ENCODE measurements at places on chromosomes 2 and 18.

DNA sequence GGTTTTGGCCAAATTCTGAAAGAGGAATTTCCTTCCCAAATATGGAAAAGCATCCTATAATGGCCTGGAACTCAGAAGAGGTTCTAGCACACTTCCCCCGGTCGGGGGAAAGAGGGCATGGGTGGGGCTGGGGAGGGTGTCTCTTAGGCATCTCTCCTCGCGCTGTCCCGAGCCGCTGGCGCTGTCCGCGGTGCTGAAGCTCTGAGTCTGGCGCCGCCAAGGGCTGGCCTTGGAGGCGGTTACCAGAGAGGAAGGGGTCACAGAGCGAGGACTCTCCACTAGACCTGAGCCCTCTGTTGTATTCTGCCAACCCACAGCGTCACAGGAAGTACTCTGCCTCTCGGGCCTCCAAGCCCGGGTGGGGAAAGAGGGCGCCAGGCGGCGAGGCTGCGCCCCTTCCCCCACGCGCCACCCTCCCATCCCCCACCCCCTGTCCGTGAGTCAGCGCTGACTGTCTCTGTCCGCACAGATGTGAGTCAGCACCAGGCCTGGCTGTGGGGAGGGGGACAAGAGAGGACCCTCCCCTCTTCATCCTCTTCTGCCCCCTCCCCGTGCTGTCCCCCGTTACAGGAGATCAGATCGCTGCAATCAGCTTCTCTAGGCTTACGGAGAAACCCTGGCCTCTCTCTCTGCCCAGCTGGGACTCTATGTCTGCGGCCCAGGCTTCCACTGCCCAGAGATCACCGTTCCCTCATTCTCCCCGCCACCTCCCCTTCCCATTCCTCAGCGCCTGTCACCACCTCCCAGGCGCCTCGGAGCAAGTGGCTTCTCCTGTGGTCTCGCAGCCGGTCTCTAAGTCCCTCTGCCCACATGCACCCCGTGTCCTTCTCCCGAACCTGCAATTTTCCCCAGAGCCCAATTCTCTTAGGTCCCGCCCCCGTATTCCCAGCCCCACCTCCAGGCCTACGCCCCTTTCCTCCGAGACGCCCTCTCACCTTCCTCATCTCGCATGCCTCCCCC is 779 bp downstream of the PTPRN start:
- DNase-seq = peak; percentile 52

DNA sequence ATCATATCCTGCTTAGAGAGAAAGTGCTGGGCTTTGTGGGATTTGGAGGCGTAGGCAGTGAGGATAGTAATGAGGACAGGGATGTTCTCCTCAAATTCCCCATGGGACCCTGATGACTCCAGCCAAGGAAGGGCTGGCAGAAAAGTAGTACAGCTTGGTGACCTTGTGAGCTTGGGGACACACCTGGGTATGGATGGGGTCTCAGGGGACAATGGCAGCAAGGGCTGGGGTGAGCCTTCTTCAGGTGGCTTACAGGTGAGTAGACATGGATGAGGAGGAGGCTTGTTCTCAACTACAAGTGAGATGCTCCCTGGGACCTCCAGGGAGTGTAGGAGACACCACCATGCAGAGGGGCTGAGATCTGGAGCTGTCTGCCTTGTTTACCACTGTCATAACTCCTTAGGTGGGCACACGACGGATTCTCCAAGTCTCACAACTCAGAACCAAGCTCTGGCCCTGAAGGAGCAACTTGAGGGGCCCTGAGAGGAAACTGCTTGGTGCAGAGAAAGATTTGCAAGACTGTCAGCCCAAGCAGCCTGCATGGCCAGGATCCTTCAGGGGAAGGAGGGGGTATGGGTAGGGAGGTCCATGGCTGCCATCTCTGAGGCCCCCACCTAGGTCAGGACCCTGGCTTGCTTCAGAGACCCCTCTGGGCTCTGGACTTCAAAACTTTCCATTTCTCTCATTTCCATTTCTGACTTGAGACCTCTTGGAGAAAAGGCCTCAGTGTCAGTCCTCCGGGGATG is 262.8 kb downstream of the DYSF start:
- no peak for DNase-seq

GRCh38 chr2:73324126-73324725 is 30.9 kb upstream of the EGR4 start:
- no peak for DNase-seq

DNA sequence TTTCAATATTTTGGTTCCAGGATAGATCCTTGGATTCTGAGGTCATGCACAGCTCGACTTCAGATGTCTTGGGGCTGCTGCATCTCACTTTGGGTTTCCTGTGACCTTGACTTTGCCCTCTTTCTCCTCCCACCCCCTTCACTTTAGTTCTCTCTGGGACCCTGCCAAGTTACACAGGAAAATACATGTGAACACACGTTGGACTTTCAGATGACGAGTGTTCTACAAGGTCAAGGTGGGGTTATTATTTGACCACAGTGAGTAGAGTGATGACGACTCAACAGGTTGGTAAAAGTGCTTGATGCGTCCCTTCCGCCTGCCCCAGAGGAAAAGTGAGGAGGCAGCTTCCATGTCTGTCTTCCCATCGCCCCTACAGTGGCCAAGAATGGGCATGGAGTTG is 122.4 kb upstream of the SMAD2 start:
- DNase-seq = no peak

DNA sequence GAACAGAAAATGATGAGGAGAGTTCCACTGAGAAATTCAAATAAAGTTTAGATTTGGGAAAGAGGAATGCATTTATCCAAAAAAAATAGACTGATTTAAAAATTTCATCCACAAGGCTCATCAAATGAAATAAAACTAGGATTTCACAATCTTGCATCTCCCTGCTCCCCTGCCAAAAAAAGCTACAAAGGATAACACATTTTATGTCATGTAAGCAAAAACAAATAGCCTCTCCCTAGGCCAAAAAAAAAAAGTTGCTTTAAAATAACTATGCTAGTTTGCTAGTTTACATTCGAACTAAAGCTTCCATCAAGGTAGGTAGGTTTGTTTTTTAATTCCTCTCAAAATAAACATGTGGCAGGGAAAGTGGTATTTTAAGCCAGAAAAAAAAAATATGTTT is 465.5 kb upstream of the ID2 start:
- peak; percentile 49 for DNase-seq

- no peak for DNase-seq
These were observed 104.4 kb downstream of the DOCK10 start for GRCh38 chr2:224937887-224938286.

DNA sequence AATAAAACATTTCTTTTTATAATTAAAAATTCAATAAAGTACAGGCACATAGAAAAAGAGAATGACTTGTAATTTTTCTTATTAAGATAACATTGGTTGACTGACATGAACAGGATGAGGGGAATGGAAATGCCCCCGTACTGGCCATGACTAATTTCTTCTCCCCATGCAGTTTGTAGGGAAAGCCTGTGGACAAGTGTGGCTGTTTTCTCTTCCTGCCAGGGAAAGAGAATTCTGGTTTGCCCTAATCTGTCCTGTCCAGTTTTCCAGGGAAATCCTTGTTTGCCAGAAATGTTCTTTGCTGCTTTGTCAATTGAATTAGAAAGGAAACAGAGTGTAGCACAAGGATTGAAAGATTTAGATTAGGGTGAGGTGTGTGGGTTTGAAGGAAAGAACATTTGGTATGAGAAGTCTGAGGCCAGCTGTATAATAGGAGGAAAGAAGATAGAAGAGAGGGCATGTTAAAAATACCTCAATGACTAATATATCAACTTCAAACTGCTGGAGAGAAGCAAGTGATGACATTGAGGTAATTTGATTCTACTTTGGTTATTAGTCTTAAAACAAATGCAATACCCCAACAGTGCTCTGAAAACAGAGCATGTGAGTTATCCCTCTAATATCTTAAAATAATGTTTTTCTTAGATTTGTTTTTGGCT is 593.9 kb upstream of the ZNF804A start:
- no peak for DNase-seq

GRCh38 chr2:234483568-234484251 is 13.2 kb downstream of the ARL4C start:
- DNase-seq = peak; percentile 18

DNA sequence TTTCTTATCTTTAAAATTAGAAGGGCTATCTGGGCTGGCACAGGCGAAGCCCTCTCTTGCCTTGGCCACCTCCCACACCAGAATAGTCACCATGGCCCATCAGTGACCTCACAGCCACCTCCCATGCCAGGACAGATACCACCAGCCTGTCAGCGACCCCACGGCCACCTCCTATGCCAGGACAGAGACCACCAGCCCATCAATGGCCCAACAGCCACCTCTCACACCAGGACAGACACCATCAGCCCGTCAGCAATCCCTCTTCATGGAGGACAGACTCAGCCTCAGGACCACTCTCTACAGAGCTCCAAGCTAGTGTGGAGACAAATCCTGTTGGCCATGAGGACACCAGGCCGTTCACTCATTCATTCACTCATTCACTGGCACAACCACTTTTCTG is 74.6 kb downstream of the ASB1 start:
- DNase-seq = no peak

DNA sequence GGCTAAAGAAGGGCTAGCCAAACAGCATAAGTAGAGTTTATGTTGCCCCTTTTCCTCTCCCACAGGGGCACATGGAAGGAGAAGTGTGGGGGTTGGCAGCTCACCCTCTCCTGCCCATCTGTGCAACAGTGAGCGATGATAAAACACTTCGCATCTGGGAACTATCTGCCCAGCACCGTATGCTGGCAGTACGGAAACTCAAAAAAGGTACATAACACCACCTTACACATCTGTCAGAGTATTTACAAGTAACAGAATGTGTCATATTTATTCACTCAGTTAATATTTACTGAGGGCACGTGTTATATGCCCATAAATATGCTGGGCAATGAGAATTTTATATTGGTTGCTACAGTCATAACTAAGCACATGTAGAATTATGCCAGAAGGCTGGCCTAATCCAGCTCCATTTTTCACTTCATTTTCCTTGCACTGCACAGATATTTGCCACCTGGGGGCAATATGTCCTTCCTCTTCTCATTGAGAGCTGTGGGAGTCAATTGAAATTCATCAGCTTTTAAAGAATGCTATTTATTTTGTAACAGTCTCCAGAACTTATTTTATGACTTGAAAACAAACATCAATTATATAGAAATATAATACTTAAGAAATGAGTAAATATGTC is 150.6 kb downstream of the RTN4 start:
- DNase-seq = peak; percentile 77

DNA sequence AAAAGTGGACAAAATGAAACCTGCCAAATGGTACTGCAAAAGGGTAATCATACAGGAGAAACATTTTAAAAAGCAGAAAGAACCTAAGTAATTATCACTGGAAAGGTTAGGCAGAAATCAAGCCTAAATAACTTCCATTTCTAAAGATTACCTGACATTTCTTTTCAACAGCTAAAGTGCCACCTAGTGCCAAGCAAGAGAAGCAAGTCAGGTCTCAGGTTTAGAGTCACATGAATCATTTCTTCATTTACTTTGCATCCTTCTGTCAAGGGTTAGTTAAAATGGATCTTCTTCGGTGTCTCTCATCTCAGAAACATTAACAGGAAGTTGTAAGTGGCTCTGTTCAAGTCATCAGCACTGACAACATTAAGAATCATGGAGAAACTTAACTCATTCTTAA is 90.3 kb downstream of the AKAIN1 start:
- no peak for DNase-seq

- DNase-seq = no peak
These were observed 123.7 kb downstream of the FTCDNL1 start for GRCh38 chr2:199727306-199727705.

- DNase-seq = no peak
These were observed 500.2 kb upstream of the TNP1 start for GRCh38 chr2:217360111-217360510.

DNA sequence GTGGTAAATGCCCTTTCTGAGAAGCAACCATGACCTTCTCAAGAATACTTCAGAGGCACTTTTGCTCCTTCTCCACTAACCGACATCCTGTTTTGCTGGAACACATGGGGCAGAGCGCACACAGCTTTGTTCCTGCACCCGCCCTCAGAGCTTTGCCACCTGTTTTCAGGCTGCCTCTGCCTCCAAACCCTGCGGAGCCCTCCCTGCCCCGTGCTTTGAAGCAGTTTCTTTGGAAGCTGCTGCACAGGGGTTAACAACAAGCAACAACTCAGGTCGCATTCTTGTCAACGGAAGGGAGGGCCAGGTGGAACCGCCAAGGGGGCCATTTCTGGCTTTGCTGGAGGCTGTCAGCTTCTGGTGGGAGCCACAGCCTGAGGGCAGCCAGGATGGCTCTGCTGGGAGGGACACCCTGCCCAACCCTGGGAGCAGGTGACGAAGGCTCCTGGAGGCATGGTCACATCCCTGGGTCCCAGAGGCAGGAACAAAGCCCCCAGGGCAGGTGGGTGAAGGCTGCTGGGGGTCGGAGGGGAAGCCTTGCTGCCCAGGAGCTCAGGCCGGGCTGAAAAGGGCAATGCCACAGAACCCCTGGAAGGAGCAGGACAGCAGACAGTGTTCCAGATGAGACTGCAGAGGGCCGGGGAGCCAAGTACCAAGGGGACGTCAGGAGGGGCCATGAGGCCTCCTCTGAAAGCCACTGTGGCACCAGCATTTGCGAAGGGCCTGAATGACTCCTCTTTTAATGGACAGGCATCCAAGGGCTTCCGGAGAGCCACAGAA is 46.8 kb downstream of the MRPS5 start:
- no peak for DNase-seq

DNA sequence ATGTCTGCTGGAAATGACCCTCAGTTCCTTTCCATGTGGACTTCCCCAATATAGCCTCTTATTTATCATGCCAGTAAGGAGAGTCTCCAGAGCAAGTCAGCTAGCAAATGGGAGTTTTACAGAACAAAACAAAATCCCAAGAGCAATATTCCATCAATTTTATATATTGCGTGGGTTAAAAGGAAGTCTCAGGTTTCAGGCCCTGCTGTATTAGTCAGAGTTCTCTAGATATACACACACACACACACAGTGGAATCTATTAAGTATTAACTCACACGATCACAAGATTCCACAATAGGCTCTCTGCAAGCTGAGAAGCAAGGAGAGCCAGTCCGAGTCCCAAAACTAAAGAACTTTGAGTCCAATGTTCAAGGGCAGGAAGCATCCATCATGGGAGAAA is 102.8 kb upstream of the MAP2 start:
- no peak for DNase-seq

GRCh38 chr2:206937555-206937954 is 1.8 kb upstream of the CPO start:
- DNase-seq = no peak

GRCh38 chr2:111678651-111679050 is 205.3 kb downstream of the ANAPC1 start:
- DNase-seq = no peak

- DNase-seq = no peak
These were observed 82.5 kb downstream of the SLC8A1 start for GRCh38 chr2:40369267-40370006.

DNA sequence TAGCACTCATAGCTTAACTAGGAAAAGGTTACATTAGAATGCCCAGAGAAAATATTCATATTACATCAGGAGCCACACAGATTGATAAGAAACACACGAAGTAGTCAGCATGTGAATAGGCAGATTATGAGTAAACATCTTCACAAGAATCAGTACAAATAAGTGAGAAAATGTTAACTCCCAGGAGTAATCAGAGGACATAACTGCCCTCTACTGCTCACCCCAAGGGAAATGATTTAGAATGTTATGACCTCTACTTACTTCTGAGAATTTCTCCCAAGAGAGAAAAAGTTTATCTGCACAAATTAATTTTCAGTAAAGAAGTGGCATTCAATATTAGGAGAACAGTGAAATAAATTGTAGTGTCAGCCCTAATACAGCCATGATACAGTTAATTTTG is 39.1 kb upstream of the ACKR3 start:
- DNase-seq = no peak
